ENCODE measurements at places on chromosomes 6 and 20.

GRCh38 chr20:57638895-57639236 lies 18.6 kb upstream of the ZBP1 start:
- DNase-seq = no peak

- DNase-seq = peak; percentile 95
These were observed 11.7 kb upstream of the FAM83C start for GRCh38 chr20:35303735-35304491.

DNA sequence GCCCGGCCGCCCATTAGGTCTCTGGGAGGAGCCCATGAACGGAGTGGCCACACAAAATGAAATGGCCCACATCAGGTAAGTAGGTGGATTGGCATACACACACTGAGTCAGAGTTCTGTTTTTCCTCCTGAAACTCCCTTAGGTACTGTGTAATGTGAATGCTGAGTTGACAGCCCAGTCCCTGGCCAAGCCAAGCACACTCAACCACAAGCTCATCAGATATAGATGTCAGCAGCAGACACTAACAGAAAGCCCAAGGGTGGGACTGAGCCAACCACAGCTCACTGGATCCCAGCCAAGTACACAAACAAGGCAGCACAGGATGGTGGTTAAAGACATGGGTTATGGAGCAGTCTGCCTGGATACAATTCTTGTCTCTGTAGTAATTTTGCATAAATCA lies 403.4 kb downstream of the GJA1 start:
- DNase-seq = no peak

- DNase-seq = no peak
These were observed 476.7 kb upstream of the EPHA7 start for GRCh38 chr6:93896081-93896480.

- DNase-seq = peak; percentile 68
These were observed 44.8 kb downstream of the AGPAT4 start for GRCh38 chr6:161228921-161229591.

GRCh38 chr6:156396068-156396771 lies 381.0 kb upstream of the ARID1B start:
- DNase-seq = peak; percentile 64

DNA sequence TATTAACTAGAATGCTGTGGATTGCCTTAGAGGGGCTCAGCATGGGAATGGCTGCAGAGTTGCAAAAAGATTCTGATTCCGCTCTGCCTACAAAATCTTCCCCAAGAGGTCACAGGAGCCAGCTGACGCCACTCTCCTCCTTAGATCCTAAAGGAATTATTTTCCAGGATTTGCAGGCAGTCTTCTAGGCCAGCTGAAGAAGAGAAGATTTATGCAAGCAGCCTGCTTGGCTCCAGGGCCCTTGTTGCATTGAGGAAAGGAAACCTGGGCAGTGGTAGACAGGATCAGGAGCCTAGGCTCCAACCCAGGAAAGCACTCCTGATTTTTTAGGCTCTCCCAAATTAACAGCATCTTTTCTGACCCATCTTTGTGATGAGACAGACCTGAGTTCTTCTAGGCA lies 245.8 kb downstream of the PKHD1 start:
- DNase-seq = no peak

DNA sequence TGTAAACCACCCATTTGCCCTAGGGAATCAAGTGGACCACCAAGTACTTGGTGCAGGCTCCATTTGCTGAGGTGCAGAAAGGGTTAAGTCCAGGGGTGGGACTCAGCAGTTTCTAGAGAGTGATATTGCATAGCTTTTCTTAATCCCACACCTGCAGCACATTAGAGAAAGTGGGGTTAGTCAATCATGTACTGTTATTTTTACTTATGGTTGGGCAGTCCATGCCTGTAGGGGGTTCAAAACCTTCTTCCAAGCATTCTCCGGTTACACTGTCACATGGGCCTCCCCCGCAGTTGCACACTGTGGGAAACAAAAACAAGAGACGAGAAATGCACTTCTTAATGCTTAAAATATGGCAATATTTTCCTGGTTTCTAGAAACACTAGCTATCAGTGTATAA lies 65.5 kb downstream of the LAMA4 start:
- no peak for DNase-seq

DNA sequence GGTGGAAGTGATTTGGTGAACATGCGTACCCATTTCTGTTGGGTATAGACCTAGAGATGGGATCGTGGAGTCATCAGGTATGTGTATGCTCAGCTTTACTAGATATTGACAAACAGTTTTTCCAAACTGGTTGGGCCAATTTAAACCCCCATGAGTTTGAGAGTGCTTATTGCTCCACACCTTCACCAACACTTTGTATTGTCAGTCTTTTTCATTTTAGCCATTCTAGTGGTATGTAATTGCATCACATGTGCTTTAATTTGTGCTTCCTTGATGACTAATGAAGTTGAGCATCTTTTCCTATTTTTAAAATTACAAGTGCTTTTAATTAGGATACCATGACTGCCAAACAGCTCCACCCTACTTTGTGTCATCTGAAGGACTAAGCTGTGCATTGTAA lies 158.9 kb upstream of the AKIRIN2 start:
- no peak for DNase-seq

GRCh38 chr20:347317-347639 lies 367 bp downstream of the NRSN2 start:
- no peak for DNase-seq

DNA sequence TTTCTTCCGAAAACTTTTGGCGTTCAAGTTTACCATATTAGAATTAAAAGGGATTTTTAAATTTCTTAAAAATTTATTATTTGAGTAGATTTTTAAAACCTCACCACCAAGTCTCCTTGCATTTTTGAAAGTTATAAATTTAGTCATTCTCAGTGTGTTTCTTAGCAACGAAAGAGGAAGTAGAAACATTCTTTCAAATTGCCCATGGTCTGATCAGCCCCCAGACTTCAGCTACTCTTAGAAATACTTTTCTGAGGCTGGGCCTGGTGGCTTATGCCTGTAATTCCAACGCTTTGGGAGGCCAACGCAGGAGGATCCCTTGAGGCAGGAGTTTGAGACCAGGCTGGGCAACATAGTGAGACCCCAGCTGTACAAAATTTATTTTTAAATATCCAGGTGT lies 15.1 kb upstream of the RTF2 start:
- DNase-seq = no peak

- DNase-seq = no peak
These were observed 31.5 kb downstream of the SLC16A10 start for GRCh38 chr6:111118826-111119225.

GRCh38 chr6:3733321-3733925 lies 18.1 kb downstream of the PXDC1 start:
- no peak for DNase-seq

GRCh38 chr20:2515203-2515602 lies 6.5 kb upstream of the ZNF343 start:
- DNase-seq = no peak

DNA sequence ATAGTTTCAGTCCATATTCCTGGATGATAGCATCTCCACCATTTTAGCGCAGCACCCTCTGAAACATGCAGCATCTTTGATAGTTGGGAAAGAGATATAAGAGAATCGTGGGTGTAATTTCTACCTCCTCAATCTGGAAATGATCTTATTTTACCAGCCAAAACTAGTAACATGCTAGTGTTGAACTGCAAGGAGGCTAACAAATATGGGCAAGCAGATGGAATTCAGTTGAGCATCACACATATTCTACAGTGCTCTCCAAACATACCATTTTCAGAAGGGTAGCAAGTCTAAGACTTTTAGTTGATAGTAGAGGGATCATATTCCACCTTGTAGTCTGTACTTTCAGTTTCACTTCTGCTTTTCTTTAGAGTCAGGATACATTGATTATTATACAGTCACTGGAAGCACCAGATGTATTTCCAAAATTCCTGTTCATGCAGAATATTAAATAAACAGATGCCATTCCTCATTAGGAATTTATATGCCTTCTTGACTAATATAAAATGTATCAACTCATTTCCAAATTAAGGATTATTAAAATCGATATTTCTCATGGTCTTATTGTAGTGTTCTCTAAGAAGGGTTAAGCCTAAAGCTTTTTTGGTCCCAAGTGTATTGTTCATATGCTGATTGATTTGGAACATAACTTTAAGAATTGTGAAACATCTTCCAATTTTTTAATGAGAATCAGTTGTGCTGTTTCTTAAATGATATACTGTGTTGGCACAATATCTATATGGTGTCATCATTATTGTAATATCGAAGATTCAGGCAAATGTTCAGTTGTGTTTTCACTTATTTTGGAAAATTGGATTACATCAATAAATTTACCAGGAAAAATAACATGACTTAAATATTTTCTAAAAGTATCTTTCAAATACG lies 362.0 kb downstream of the CENPW start:
- DNase-seq = no peak

- no peak for DNase-seq
These were observed 1241.7 kb upstream of the ADGRB3 start for GRCh38 chr6:67393356-67393755.

GRCh38 chr6:8785223-8785622 lies 349.9 kb upstream of the SLC35B3 start:
- no peak for DNase-seq

DNA sequence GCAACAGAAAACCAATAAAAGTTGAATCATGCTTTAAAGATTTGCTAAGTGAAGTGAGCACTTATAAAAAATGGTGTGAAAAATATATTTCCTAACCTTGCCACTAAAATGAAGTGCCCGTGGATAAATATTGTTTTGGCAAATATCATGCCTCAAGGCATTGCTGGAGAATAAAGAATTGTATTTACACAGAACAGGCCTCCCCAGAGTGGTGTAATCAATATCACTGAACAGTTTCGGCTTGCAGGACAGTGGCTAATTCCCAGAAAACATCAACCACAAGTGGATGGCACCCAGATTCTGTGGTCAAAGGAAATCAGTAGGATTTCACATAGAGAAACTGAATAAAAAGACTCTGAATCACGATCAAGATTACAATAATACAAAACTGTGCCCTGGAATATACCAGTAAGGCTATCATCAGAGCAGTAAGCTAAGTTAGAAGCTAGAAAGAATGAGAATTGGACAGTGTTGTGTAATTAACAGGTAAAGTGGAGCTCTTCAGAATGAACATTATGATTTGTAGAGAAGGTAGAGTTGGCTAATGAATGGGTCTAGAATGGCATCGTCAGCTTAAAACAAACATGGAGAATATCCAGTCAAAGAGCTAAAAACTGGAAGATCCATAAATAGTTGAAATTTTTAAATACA lies 1026.9 kb upstream of the ADGRB3 start:
- DNase-seq = no peak

DNA sequence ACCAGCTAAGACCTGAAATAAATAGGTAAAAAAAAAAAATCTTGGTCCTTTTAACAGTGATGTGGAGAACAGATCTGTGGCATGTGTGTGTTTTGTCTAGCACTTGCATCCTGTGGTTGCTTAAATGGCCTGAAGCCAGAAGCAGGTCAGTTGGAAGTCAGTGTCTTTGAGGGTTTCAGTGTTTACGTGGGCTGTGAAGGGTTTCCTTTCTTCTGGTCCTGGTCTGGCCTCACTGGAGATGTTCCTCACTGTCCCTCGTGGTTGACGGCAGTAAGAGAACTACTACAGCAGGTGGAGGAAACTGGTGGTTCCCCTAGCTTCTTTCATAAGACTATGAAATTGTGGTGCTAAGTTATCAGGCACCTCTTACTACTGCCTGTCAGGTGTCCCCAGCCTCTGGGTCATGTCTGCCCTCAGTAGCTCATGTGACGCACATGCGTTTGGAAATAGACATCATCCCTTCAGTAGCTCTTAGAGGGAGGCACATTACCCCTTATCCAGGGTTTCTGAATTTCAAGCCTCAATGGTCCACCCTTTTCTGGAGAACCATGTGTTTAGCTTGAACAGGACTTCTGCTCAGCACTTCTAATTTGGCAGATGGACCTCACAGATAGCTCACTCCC lies 59.4 kb upstream of the SCP2D1 start:
- peak; percentile 45 for DNase-seq

DNA sequence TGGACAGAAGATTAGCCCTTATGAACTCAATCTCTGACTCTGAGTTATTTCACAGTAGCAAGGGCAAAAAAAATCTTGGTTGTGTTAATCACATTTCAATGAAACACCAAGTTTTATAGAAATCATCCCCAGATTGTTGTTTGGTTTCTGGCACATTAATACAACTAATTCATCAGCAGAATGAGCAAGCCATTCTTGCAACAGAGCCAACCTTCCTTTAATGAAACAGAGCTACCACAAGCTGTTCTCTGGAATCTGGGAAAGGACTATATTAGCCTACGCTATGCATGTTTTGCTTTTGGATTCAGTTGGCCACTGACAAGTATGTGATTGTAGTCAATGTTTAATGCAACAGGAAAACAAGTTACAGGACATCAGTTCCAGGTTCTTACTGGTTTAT lies 13.8 kb upstream of the POPDC3 start:
- DNase-seq = no peak

- DNase-seq = no peak
These were observed 602.4 kb upstream of the AGPAT4 start for GRCh38 chr6:161876231-161876630.

DNA sequence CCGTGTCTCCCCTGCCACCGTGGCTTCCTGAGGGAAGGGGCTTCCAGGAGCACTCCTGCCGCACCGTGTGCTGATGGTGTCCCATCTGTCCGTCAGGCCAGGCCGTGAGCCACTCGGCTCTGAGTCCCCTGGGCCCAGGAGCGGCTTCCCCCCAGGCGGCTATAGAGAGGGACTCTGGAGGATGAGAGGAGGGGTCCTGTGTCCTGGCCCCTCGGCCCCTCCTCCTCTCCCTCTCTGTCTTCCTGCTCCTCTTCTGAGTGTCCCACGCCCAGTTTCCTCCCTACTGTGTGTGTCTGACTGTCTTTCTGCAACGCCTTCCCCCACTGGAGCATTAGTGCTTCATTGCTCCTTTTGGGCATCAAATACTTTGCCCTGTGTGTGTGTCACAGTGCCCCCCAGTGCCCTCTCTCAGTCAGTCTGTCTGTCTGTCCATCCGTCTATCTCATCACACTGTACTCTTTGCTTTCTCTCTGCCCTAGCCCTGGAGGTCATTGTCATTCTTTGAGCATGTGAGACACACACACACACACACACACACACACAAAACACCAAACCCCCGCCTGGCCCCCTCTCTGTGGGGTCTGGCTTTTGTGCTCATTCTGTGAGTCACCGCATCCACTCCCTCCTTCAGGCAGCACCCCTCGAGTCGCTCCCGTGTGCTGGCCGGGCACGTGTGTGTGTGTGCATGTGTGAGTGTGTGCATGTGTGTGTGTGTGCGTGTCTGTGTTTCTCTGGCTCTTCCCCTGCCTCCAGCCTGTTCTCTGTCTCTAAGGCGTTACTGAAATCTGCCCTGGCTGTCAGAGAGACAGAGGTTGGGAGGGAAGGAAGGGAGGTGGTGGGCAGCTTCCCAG lies 71.9 kb downstream of the SRC start:
- no peak for DNase-seq

DNA sequence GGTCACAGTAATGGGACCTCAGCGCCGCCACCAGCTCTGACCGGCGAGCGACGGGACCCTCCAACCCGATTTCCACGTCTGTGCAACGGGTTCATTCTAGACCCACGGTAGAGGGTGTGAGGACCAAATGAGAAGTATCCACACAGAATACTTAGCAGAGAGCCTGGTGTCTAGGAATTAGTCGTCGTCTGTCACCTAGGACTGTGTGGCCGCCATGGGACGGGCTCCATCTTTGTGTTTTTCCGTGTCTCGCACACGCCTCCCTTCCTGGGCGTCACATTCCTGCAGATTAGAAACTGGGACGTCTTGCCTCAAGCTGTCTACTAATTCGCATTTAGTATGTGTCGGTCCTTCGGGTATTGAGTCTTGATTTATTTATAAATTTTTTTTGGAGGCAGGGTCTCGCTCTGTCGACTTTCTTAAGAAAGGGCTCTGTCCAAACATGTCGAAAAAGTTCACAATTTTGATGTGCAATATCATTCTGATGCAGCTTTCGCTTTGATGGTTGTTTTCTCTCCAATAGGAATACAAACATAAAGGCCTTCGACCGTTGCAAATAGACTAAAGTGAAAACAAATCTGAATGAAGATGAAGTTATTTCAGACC lies 563 bp downstream of the MGME1 start:
- no peak for DNase-seq

- DNase-seq = no peak
These were observed 92.9 kb downstream of the PLEKHG1 start for GRCh38 chr6:150692604-150693003.

Data from activated CD4-positive, alpha-beta T cell treated with anti-CD3 and anti-CD28 coated beads, Interleukin-2, amount 10 ng/mL, durations not matched to agents 24 days and 14 days (primary cell).